ENCODE measurements at places on chromosomes 1 and 21.

DNA sequence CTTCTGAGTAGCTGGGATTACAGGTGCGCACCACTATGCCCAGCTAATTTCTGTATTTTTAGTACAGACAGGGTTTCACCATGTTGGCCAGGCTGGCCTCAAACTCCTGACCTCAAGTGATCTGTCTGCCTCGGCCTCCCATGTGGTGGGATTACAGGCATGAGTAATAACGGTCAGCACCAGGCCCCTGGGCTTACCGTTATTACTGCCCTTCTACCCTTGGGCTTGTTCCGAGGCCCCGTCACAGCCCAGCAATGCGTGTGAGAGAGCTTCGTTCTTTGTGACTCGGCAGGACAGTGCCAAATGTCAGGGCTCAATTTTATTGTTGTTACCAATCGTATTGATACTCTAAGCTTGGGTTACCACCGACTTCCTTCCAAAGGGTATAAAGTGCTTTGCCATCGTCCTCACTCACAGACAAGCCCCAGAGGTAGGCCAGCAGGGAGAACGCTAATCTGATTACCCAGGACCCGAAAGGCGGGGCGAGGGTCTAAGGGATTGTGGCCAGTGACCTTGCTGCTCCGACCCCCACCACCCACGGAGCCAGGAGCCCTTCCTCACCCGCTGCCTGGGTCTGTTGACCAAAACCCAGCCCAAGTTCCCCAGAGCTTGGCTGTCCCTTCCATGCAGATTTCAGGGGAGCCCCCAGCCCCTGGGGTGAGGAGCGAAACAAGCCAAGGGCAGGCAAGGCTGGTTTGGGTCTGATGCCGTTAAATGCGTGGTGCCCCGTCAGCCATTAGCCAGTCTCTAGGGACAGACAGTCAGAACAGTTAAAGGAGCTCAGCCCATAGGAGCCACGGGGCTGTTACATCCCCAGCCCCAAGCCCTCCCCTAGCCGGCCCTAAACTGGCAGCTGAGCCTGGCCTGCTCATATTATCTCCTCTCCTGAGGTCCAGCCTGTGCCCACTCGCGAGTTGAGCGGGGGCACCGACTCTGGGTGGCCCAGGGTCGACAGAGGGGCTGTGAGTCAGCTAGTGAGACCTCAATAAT is 54.9 kb upstream of the CASZ1 start:
- DNase-seq, result no peak

GRCh38 chr1:6003568-6004411 is 11.6 kb upstream of the NPHP4 start:
- DNase-seq, result peak; percentile 23

GRCh38 chr1:221801773-221802516 is 60.1 kb upstream of the DUSP10 start:
- no peak for DNase-seq

DNA sequence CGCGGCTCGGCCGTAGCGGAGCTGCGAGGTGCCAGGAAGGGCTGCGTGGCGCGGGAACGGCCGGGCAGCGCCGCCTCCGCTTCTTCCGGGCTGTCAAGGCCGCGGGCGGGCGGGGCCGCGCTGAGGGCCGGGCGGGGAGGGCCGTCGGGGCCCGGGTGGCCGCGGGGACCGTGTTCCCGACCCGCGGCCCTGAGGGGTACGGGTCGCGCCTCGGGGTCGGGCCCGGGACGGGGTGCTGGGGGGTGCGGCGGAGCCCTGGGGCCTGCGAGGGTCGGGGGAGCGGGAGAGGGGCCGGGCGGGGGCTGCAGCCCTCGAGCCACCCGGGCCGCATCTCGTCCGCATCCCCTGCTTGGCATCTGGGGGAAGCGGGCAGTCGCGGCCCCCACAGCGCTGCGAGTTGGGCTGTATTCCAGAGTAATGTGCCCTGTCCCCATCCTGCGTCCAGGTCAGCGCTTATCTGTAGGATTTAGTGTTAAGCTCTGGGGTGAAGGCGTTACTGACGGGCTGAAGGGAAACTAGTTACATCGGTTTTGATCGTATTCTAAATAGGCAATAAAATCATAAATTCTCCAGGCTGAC is 379 bp downstream of the RER1 start:
- no peak for DNase-seq

GRCh38 chr1:203818399-203818798 is 23.0 kb downstream of the ZBED6 start:
- no peak for DNase-seq

GRCh38 chr1:30274976-30275621 is 448.3 kb downstream of the MATN1 start:
- DNase-seq, result no peak

DNA sequence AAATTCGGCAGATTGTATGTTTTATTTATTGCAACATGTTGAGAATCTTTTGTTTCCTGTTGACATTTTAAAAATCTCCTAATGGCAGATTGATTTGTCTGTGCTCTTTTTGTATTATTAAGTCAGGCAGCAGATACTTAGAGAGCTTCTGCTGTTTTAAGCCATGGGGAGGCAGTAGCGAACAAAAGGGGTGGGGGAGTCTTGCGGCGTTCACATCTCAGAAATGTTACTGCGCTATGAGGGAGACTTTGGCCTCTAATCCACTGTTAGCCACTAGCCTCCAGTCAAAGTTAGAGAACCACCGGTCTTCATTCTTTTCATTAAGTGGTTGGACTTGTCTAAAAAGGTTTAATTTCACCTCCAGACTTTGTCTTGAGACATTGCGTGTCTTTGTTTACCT is 93.6 kb downstream of the DYRK1A start:
- DNase-seq, result no peak

DNA sequence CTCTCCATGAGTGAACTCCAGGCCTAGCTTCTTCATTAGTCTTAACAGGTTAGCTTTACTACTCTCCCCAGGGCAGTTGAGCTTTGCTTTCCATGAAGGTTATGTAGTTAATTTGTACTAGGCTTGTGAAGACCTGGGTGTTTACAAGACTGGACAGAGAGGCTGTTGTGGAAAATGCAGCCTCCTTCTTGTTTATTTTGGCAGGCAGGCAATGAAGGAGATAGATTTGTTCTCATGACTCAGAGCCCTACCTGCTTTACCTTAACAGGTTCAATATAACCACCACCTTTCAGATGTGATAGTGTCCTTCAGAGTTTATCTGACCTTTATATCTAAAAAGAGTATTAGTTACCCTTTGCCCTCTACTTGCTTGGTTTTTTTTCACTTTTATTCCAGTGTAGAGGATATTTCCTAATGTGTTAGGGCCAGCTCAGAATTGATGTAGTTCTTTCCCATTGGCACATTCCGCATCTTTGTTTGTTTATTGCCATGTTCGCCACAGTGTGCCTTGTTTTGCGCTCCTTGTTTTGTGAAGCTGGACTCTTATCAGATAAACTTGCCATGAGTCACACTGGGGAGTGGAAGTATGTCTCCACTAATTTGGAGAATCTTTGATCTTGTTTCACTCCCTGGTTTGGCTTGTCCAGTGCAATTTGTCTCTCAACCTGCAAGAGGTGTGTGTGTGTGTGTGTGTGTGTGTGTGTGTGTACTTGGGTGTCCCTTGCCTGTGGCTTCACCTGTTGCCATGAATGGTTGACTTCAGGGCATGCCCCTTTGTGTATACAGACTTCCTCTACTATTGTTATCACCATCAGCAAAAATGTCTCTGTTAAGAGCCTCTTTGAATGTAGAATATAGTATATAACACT is 87.4 kb upstream of the MACF1 start:
- DNase-seq, result no peak

DNA sequence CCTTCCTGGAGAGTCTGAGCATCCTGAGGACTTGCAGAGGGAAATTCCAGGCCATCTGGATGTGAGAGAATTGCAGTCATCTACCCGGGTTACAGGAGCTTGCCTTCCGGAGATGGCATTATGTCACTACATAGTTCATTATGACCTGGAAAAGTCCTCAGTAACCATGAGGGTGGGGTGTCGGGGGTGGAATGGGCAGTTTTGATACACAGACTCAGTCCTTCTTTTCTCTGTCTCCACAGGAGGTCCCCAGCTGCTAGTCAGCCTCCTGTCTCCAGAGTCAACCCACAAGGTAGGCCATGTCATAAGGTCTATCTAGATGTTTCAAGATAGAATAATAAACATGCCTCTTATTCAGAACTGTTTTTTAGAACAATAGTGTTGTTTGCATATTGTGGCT is 268.2 kb upstream of the SGIP1 start:
- DNase-seq, result no peak

GRCh38 chr1:39214714-39214997 is 10.2 kb downstream of the MACF1 start:
- no peak for DNase-seq
